ENCODE measurements at places on chromosomes 6 and 20. TPM values are rescaled to one million over a fixed set of nuclear protein-coding genes. Genes with fewer than 3 reads are reported as not detected.

Gene MLIP
- polyA plus RNA-seq = not detected

Gene JPH2
- polyA plus RNA-seq = not detected

Gene IGF2R
- polyA plus RNA-seq = 30.3 TPM

Gene AKAP12
- 0.18 TPM for polyA plus RNA-seq

Gene SPTLC3
- polyA plus RNA-seq = not detected

Data from K562 (cell line).